D721Med (cell line): ENCODE measurements at places on chromosomes 13 and 19.

GRCh38 chr19:50830266-50831025 lies 2.9 kb downstream of the KLK15 start:
- peak; percentile 8 for DNase-seq

- no peak for DNase-seq
These were observed 68.9 kb downstream of the FREM2 start for GRCh38 chr13:38755793-38756192.

- DNase-seq = no peak
These were observed 867.7 kb downstream of the PCDH9 start for GRCh38 chr13:66362485-66362884.

DNA sequence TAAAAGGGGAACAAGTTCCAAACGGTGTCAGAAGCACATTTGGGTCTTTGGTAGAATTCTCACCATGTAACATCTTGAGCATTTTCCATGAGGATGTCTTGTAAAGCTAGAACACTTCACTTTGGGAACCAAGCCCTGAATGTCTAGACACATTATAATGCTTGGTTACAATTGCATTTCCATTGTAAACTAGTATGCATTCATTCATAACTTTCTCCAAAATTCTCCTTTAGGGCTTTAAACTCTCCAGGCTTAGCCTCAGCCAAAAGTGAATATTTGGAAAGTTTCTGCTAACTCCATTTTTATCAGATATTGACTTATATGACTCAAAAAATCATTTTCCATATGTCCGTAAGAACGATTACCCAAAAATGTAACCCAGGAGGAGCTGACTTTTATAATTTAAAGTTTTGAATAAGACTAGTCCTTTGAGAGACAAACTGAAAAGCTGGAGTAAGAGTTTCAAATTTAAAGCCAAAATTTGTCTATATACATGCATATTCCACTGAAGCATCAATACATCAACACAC lies 1170.4 kb downstream of the EFNB2 start:
- DNase-seq = no peak

DNA sequence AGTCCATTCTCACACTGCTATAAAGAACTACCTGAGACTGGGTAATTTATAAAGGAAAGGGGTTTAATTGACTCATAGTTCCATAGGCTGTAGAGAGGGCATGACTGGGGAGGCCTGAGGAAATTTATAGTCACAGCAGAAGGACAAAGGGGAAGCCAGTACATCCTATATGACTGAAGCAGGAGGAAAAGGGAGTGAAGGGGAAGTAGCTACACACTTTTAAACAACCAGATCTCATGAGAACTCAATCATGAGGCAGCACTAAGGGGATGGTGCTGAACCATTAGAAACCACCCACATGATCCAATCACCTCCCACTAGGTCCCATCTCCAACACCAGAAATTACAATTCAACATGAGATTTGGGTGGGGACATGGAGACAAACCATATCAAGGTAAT lies 209.1 kb downstream of the DIAPH3 start:
- no peak for DNase-seq

- no peak for DNase-seq
These were observed 1639.9 kb downstream of the EFNB2 start for GRCh38 chr13:104895521-104895920.

GRCh38 chr19:21697698-21698097 lies 69.7 kb downstream of the ZNF100 start:
- DNase-seq = no peak

GRCh38 chr13:86900906-86901305 lies 770.3 kb upstream of the SLITRK5 start:
- no peak for DNase-seq

- no peak for DNase-seq
These were observed 28.7 kb downstream of the CAPN12 start for GRCh38 chr19:38715555-38715954.

DNA sequence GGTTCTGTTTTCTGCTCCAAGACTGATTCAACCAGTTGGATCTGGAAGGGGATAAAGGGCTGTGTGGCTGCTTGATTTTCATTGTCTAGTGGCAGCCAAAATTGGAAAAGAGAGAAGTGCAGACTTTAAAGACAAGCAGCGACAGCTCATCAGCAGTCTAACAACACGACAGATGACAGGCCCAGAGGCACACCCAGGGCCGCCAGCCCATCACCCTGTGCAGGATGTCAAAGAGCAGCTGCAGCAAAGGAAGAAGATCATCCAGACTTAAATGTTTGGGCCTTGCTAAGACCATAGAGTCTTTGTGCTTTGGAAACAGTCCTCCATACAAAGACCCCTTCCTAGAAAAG lies 421.0 kb upstream of the KLF12 start:
- no peak for DNase-seq

DNA sequence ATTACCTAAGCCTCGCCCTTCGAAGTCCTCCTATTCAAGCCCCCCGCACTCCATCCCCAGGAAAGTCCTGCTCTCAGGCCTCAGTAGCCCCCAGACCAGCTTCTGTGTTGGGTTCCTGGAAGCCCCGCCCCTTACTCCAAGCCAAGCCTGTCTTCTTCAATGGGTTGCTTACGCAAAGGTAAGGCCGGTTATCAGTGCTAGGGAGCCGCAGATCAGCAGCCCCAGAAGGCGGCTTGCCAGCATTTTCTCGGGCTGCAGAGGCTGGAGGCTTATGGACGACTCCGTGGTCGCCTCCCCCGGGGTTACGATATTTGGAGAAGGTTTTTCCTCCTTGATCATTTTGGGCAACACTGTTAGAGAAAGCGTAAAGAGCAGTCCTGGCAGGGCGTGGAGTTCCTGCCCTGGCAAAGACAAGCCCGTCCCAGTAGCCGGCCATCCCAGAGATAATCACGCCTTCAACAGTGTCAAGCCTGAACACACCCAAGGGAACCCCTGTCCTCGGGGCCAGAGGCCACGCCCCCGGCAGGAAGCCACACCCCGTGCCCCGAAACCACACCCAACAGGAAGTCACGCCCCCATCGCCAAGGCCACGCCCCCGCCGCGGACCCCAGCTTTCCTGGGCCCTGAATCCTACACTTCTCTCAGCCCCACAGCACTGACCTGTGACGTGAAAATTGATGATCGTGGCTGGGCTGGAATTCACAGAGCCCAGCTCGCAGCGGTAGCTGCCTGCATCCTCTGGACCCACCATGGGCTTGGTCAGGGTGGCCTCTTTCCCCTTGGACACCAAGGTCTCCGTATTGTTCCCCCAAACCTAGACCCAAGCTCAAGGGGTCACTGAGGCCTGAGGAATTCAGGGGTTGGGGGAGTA lies 954 bp upstream of the RASIP1 start:
- DNase-seq = no peak

- no peak for DNase-seq
These were observed 80.1 kb upstream of the ATXN8OS start for GRCh38 chr13:70027551-70027950.

- no peak for DNase-seq
These were observed 3.8 kb upstream of the WDR18 start for GRCh38 chr19:980133-980998.

DNA sequence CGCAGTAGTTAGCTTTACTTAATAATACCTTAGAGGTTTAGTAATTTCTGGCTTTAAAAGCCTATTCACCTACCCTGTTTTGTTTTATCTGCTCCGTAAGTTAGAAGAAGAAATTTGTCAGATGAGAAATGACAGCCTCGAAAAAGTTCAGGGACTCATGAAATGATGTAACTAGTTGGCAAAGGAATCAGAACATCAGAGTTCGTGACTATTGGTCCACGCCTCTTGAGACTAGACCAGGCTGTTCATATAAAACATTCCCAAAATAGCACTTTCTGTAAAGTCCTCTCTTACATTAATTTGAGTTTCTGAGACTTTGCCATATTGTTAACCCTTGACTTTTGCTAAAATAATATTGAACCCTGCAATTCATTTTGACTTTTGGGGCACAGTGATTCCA lies 92.0 kb downstream of the HS6ST3 start:
- no peak for DNase-seq

DNA sequence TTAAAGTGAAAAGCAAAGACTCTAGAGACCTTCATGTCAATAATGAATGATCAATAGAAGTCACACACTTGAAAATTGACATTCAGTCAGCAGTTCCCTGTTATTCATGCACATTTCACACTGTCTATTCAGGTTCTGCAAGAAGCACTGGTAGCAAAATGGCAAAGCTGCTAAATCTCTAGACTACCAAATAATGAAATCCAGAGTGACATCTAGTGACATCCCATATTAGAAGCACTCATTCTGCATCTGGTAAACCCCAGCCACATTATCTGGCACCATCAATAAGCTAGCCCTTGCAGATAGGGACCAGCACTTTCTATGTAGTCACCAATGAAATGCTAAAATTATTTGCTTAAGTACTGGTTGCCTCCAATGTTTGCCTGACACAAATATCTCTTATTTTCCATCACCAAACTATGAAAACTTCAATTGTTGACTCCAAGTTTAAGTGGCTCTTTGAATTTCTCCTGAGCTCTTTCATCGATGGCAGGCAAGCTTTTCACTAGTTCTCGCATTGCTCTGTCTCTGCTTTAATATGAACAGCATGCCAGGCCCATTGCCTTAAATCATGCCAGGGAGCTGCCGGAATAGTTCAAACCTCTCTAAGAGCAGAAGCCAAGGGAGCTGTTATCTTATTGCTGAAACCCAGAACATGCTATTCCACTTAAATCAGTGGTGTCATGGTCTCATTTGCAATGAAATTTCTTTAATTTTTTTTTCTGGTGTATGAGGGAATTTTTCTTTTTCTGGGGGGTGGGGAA lies 409.9 kb downstream of the MZT1 start:
- no peak for DNase-seq

- DNase-seq = no peak
These were observed 75.0 kb upstream of the SLC15A1 start for GRCh38 chr13:98827449-98827848.

DNA sequence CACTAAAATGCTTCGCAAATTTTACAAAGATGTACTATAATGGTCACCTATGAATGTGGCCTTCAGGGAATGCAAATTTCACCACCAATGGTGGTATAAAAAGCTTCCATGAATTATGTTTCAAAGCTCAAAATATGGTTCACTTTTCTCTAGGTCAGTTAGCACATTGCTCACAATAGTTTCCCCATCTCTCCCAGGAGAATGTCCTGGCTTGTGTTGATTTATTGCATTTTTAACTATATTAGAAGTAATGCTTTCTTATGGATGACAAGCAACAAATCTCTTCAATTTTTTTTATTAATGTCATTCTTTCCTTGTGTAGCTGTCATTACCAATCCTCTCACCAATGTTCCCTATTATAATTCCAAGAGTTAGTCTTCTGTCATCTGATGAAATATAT lies 621.2 kb downstream of the TBC1D4 start:
- DNase-seq = no peak

- DNase-seq = no peak
These were observed 7.6 kb downstream of the F2RL3 start for GRCh38 chr19:16896146-16897028.

GRCh38 chr19:2081873-2082810 lies 14.0 kb downstream of the MOB3A start:
- no peak for DNase-seq

- no peak for DNase-seq
These were observed 95.1 kb downstream of the ATP11A start for GRCh38 chr13:112784811-112785482.

GRCh38 chr13:51243832-51244231 lies 21.6 kb downstream of the FAM124A start:
- DNase-seq = no peak

GRCh38 chr19:46303322-46303690 lies 6.5 kb downstream of the HIF3A start:
- no peak for DNase-seq

- peak; percentile 46 for DNase-seq
These were observed 6.1 kb downstream of the DHRS12 start for GRCh38 chr13:51797664-51798488.

DNA sequence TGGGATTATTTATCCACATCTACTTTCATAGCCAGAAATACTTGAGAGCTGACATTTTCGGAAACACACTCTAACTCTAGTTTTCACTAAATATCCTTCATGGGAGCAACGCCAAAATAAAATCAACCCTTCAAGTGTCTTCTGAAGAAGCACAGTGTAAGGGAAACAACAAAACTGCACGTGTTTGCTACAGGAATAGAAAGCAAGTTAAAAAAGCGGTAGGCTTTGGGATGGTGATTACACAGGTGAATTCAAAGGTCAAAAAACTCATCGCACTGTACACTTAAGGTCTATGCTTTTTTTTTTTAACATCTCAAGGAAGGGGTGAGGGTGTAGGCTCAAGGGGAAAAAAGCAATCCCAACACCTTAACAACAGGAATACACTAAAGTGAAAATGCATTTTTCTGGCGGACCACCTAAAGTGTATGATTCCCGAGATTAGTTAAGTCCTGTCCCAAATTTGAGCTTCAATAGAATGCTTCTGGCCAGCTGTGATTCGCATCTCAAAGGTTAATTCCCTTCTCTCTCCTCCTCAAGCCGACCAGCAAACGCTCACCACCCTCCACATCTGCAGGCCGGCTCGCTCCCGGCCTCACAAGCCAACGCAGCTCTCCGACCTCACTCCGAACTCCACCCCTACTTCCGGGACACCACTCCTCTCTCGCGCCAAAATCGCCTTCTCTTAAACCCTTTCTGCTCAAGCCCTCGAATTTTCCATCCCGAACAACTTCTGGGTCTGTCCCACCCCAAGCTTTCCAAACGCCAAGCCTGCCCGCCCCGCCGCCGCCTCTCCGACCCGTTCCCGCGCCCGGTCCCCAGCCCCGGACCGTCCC lies 1.1 kb downstream of the ARGLU1 start:
- DNase-seq = no peak

DNA sequence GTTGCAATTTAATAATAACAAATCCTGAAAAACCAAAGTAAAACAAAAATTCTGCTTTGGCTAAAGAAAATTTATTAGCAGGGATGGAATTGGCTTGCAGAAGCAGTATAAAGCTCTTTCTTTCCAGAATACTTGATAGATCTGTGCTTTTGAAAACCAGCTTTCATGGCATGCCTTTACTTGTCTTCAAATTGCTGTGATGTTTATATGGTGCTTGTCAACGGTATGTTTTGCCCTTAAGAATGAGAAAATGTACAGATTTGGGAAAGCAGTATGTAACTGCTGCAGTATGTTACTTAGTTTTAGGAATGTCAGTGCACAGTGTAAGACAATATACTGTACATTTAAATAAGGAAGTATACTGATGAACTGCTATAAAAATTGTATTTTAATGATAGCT lies 120.8 kb upstream of the PCDH20 start:
- no peak for DNase-seq

- no peak for DNase-seq
These were observed 2.2 kb downstream of the CD70 start for GRCh38 chr19:6588508-6589345.

DNA sequence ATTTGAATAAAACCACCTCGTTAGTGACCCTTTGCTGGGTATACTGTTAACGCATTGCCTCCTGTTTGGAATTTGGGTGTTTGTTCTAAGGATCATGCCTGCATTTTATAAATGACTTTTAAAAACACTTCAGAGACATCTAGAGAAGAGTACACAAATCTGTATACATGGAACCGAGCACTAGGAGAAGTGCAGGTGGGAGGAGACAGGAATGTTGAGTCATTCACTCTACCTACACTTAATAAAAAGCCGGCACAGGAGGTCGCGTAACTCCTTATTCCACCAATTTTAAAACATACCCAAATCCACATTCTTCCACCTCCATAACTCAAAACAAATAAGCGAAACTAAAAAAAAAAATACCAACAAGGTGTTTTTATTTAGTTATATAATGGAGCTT lies 48.6 kb downstream of the FGF9 start:
- DNase-seq = no peak
